MCF 10A (cell line): ENCODE measurements at places on chromosomes 6 and 20. TPM values are rescaled to one million over a fixed set of nuclear protein-coding genes. Genes with fewer than 3 reads are reported as not detected.

The RAB44 gene
- 0.09 TPM in 1 of 2 replicates, not detected in the other for total RNA-seq

The SPDEF gene
- not detected in 2 replicates for total RNA-seq

The PLCB4 gene
- total RNA-seq, result 0.22 and 0.91 TPM in 2 replicates

The REM1 gene
- total RNA-seq, result not detected in 2 replicates

GRCh38 chr6:6508643-6509042 is 79.9 kb upstream of the LY86 start:
- no peak overlapping the region for H3K4me3 ChIP-seq
- no peak for DNase-seq
- H3K27me3 ChIP-seq, result peaks cover 28% of the 10 kb centered on the region
- H3K36me3 ChIP-seq, result no peaks in the 10 kb centered on the region

DNA sequence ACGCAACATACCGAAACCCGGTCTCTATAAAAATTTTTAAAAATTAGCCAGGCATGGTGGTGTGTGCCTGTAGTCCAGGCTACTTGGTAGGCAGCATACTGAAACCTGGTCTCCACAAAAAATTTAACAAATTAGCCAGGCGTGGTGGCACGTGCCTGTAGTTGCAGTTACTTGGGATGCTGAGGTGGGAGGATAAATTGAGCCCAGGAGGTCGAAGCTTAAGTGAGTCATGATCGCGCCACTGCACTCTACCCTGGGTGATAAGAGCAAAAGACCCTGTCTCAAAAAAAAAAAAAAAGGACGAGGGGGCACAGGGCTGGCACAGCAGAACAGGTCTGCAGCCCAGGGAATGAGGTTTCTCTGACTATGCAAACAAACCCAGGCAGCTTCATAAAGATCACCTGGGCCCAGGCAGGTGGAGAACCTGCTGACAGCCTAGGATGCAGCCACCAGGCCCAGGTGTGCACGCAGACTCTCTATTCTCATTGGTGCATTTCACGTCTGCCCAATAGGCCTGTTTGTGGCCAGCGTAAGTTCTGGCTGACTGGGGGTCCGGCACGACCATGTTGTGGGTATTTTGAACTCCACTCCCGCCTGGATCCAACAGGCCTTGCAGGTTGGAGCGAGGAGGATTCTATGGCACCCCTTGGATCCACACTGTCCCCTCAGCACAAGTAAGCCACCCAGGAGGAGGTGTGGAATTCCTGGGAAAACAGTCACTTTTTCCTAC is 204.5 kb downstream of the PREX1 start:
- no peak overlapping the region for H3K4me3 ChIP-seq
- peaks cover 28% of the 10 kb centered on the region for H3K4me1 ChIP-seq
- no peak overlapping the region for H3K27ac ChIP-seq
- no peak for DNase-seq
- H3K27me3 ChIP-seq, result no peaks in the 10 kb centered on the region

GRCh38 chr6:73400656-73401055 is 6.0 kb downstream of the DDX43 start:
- no peaks in the 10 kb centered on the region for H3K4me1 ChIP-seq
- no peaks in the 10 kb centered on the region for H3K27me3 ChIP-seq
- DNase-seq, result no peak

- DNase-seq, result no peak
- no peak overlapping the region for H3K27ac ChIP-seq
- no peaks in the 10 kb centered on the region for H3K4me1 ChIP-seq
- peaks cover 49% of the 10 kb centered on the region for H3K36me3 ChIP-seq
- no peaks in the 10 kb centered on the region for H3K27me3 ChIP-seq
Measured at GRCh38 chr20:34997131-34997561, 41.5 kb downstream of the MYH7B start.

GRCh38 chr20:32589256-32589655 is 4.1 kb upstream of the NOL4L start:
- H3K4me1 ChIP-seq, result peaks cover 5% of the 10 kb centered on the region
- H3K27ac ChIP-seq, result no peak overlapping the region
- H3K4me3 ChIP-seq, result no peak overlapping the region
- H3K27me3 ChIP-seq, result peaks cover 27% of the 10 kb centered on the region

DNA sequence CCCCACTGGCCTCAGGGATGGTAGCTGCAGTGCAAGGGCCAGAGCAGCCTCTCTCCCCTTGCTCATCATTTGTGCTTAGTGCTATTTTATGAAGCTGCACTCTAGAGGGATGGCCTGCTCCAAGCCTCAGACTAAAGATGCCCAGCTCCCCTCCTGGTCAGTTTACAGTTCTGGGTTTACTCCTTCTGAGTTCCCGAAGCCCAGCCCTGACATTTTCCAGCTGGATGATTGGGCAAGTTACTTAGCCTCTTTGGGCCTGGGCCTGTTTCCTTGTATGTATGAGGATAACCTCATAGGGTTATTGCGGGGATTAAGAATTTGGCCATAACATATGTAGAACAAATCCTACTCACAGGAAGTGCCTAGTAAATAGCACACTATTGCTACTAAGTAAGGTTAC is 31.8 kb upstream of the EMILIN3 start:
- H3K36me3 ChIP-seq, result peaks cover 13% of the 10 kb centered on the region
- no peak overlapping the region for H3K4me3 ChIP-seq
- no peak for DNase-seq
- H3K27ac ChIP-seq, result no peak overlapping the region
- H3K27me3 ChIP-seq, result no peaks in the 10 kb centered on the region
- no peaks in the 10 kb centered on the region for H3K4me1 ChIP-seq

GRCh38 chr6:83193747-83194566 is 800 bp downstream of the RWDD2A start:
- no peaks in the 10 kb centered on the region for H3K4me1 ChIP-seq
- peaks cover 16% of the 10 kb centered on the region for H3K36me3 ChIP-seq
- H3K4me3 ChIP-seq, result peak overlapping the region; percentile 88
- no peaks in the 10 kb centered on the region for H3K27me3 ChIP-seq
- peak overlapping the region; percentile 90 for H3K27ac ChIP-seq
